ENCODE measurements at places on chromosomes 7 and 10. TPM values are rescaled to one million over a fixed set of nuclear protein-coding genes. Genes with fewer than 3 reads are reported as not detected.

GRCh38 chr7:77975672-77976480 is 177.3 kb downstream of the PHTF2 start:
- H3K4me1 ChIP-seq, result no peaks in the 10 kb centered on the region
- no peaks in the 10 kb centered on the region for H3K36me3 ChIP-seq
- H3K27me3 ChIP-seq, result no peaks in the 10 kb centered on the region

The GIMAP5 gene
- 35.0 TPM for polyA plus RNA-seq

The TMEM270 gene
- not detected for polyA plus RNA-seq

DNA sequence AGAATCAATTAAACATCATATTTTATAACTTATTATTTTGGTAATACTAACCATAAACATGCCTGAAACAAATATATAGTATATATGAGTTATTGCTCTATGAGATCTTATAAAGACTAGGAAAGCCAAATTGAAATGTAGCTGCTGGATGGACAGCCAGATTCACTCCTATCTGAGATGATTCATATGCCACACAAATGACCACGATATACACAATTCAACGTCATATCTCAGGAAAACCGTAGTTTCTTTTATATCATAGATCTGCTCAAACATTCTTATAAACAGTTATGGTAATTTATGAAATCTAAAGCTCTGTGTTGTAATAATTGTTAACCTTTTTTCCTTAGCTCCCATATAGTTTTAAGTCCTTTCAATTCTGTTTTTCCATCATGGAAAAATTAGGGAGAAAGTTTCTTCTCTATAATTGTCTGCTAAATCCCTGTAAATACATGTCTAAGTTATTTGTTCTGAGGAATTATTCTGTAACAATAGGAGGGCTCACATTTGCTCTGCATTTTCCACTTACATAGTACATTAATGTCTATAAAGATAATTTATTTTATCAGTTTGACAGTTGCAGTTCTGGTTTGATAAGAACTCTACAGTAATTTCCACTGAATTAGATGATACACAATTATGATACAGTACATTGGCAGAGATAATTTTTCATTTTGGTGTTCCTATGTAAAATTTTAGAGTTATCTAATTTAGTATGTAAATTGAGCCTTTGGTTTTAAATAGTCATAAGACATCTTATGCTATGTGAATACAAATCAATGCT is 42.7 kb downstream of the GNAT3 start:
- no peaks in the 10 kb centered on the region for H3K27me3 ChIP-seq
- DNase-seq, result no peak
- no peak overlapping the region for H3K4me3 ChIP-seq
- no peaks in the 10 kb centered on the region for H3K4me1 ChIP-seq
- H3K36me3 ChIP-seq, result no peaks in the 10 kb centered on the region
- no peak overlapping the region for H3K27ac ChIP-seq

GRCh38 chr7:73893342-73894101 is 32.6 kb downstream of the TMEM270 start:
- peak overlapping the region; percentile 46 for H3K27ac ChIP-seq
- no peak overlapping the region for H3K4me3 ChIP-seq
- no peaks in the 10 kb centered on the region for H3K36me3 ChIP-seq
- no peaks in the 10 kb centered on the region for H3K27me3 ChIP-seq
- DNase-seq, result peak; percentile 83
- peaks cover 13% of the 10 kb centered on the region for H3K4me1 ChIP-seq

DNA sequence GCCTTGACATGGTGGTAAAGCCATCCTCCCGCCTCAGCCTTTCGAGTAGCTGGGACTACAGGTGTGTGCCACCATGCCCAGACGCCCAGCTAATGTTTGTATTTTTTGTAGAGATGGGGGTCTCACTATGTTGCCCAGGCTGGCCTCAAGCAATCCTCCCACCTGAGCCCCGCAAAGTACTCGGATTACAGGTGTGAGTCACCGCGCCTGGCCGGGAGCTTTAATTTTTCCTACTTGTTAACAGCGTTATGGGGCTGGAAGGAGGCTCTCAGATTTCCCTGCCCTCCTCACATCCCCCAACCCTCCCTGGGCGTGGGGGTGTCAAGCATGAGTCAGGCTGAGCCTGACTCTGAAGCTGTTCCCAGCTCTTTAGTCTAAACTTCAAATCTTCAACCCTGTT is 8.3 kb downstream of the ALKBH4 start:
- no peak overlapping the region for H3K27ac ChIP-seq
- H3K36me3 ChIP-seq, result no peaks in the 10 kb centered on the region
- H3K4me1 ChIP-seq, result no peaks in the 10 kb centered on the region

- no peak overlapping the region for H3K4me3 ChIP-seq
- H3K27ac ChIP-seq, result peak overlapping the region; percentile 61
- no peaks in the 10 kb centered on the region for H3K27me3 ChIP-seq
- H3K36me3 ChIP-seq, result no peaks in the 10 kb centered on the region
- no peak for DNase-seq
- no peaks in the 10 kb centered on the region for H3K4me1 ChIP-seq
These were observed 14.8 kb downstream of the KIF5B start for GRCh38 chr10:32041290-32042028.

The EVX1 gene
- polyA plus RNA-seq, result not detected

- no peak overlapping the region for H3K27ac ChIP-seq
- no peaks in the 10 kb centered on the region for H3K36me3 ChIP-seq
- no peak for DNase-seq
- H3K4me3 ChIP-seq, result no peak overlapping the region
- no peaks in the 10 kb centered on the region for H3K27me3 ChIP-seq
- peaks cover 86% of the 10 kb centered on the region for H3K4me1 ChIP-seq
These were observed 8.6 kb upstream of the SUN1 start for GRCh38 chr7:823649-824048.

GRCh38 chr7:106060394-106060920 is 51.7 kb downstream of the SYPL1 start:
- no peaks in the 10 kb centered on the region for H3K36me3 ChIP-seq
- DNase-seq, result no peak
- peaks cover 24% of the 10 kb centered on the region for H3K4me1 ChIP-seq

The TSPAN33 gene
- polyA plus RNA-seq, result 2.8 TPM

GRCh38 chr10:64659311-64659710 is 1138.1 kb downstream of the REEP3 start:
- DNase-seq, result no peak
- no peaks in the 10 kb centered on the region for H3K27me3 ChIP-seq
- no peaks in the 10 kb centered on the region for H3K4me1 ChIP-seq
- no peak overlapping the region for H3K4me3 ChIP-seq
- H3K27ac ChIP-seq, result no peak overlapping the region

The CPED1 gene
- polyA plus RNA-seq, result 4.0 TPM

DNA sequence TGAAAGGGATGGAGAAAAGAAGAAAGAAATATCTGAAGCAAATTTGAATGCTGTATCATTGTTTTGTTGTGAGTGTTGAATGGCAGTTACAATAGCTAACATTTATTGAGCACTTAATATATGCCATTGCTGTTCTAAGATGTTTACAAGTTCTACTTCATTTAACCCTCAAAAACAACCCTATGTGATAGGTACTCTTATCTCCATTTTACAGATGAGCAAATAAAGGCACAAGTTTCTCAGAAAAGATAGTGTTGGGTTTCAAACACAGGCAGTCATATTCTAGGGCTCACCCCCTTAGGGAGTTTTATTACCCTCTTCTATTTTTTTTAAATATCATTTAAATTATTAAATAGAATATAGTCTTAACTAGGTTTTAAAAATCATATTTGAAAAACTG is 8.3 kb upstream of the ELAPOR2 start:
- H3K4me1 ChIP-seq, result no peaks in the 10 kb centered on the region
- DNase-seq, result no peak
- H3K27me3 ChIP-seq, result no peaks in the 10 kb centered on the region
- H3K4me3 ChIP-seq, result no peak overlapping the region
- H3K27ac ChIP-seq, result no peak overlapping the region

GRCh38 chr10:101969412-101969922 is 86.5 kb downstream of the ARMH3 start:
- no peaks in the 10 kb centered on the region for H3K27me3 ChIP-seq
- peak overlapping the region; percentile 63 for H3K27ac ChIP-seq
- peaks cover 14% of the 10 kb centered on the region for H3K4me1 ChIP-seq
- H3K4me3 ChIP-seq, result no peak overlapping the region
- DNase-seq, result no peak

- H3K4me3 ChIP-seq, result no peak overlapping the region
- DNase-seq, result no peak
- H3K36me3 ChIP-seq, result peaks cover 45% of the 10 kb centered on the region
- H3K27me3 ChIP-seq, result no peaks in the 10 kb centered on the region
- H3K27ac ChIP-seq, result no peak overlapping the region
These were observed 160.6 kb downstream of the MLLT10 start for GRCh38 chr10:21694631-21695030.

- H3K4me3 ChIP-seq, result no peak overlapping the region
- no peaks in the 10 kb centered on the region for H3K36me3 ChIP-seq
- H3K27ac ChIP-seq, result no peak overlapping the region
These were observed 231.3 kb upstream of the KLF6 start for GRCh38 chr10:4016214-4016740.

GRCh38 chr10:62719061-62719460 is 85.5 kb upstream of the ADO start:
- H3K4me3 ChIP-seq, result no peak overlapping the region
- no peak overlapping the region for H3K27ac ChIP-seq
- H3K4me1 ChIP-seq, result no peaks in the 10 kb centered on the region
- no peaks in the 10 kb centered on the region for H3K36me3 ChIP-seq
- no peak for DNase-seq

DNA sequence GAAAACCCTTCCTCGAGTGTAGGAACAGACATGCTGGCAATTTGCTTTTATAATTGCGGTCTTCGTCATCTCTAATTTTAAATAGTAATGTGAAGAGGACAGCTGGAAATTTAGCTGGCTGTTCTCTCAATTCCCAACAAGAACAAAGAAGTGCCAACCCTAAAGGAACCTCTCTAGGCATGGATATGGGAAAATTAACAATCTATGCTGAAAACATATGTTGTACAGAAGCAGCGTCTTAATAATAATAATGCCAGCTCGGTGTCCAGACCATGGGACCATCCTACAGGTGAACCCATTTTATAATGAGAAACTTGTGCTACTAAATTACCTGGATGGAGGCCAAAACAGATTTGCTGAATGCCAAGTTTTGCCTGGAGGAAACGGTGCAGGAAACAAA is 641.4 kb upstream of the MGMT start:
- no peaks in the 10 kb centered on the region for H3K27me3 ChIP-seq
- no peaks in the 10 kb centered on the region for H3K36me3 ChIP-seq
- no peak overlapping the region for H3K4me3 ChIP-seq

GRCh38 chr10:80501381-80501912 is 36.3 kb upstream of the SH2D4B start:
- H3K27me3 ChIP-seq, result no peaks in the 10 kb centered on the region
- H3K4me3 ChIP-seq, result no peak overlapping the region
- peaks cover 100% of the 10 kb centered on the region for H3K4me1 ChIP-seq

GRCh38 chr10:35433851-35434426 is 97.6 kb downstream of the CCNY start:
- no peak overlapping the region for H3K27ac ChIP-seq
- peaks cover 17% of the 10 kb centered on the region for H3K4me1 ChIP-seq
- H3K4me3 ChIP-seq, result no peak overlapping the region
- DNase-seq, result no peak
- H3K27me3 ChIP-seq, result no peaks in the 10 kb centered on the region
- H3K36me3 ChIP-seq, result no peaks in the 10 kb centered on the region

- DNase-seq, result no peak
- peaks cover 29% of the 10 kb centered on the region for H3K27me3 ChIP-seq
- no peaks in the 10 kb centered on the region for H3K4me1 ChIP-seq
- H3K4me3 ChIP-seq, result peak overlapping the region; percentile 19
- no peaks in the 10 kb centered on the region for H3K36me3 ChIP-seq
These were observed 100.6 kb downstream of the DYNC2I1 start for GRCh38 chr7:158956805-158957509.

- H3K4me3 ChIP-seq, result no peak overlapping the region
- H3K36me3 ChIP-seq, result no peaks in the 10 kb centered on the region
- no peak for DNase-seq
- H3K27ac ChIP-seq, result no peak overlapping the region
- no peaks in the 10 kb centered on the region for H3K27me3 ChIP-seq
These were observed 692.7 kb downstream of the MAGI2 start for GRCh38 chr7:78760620-78761355.

GRCh38 chr7:33157311-33157710 is 27.9 kb downstream of the BBS9 start:
- no peaks in the 10 kb centered on the region for H3K36me3 ChIP-seq
- DNase-seq, result no peak
- H3K27me3 ChIP-seq, result no peaks in the 10 kb centered on the region
- peak overlapping the region; percentile 73 for H3K27ac ChIP-seq
- no peak overlapping the region for H3K4me3 ChIP-seq

GRCh38 chr10:21406595-21407193 is 118.8 kb downstream of the SKIDA1 start:
- no peaks in the 10 kb centered on the region for H3K36me3 ChIP-seq
- H3K4me3 ChIP-seq, result no peak overlapping the region
- H3K27ac ChIP-seq, result no peak overlapping the region
- H3K4me1 ChIP-seq, result peaks cover 12% of the 10 kb centered on the region
- DNase-seq, result no peak

DNA sequence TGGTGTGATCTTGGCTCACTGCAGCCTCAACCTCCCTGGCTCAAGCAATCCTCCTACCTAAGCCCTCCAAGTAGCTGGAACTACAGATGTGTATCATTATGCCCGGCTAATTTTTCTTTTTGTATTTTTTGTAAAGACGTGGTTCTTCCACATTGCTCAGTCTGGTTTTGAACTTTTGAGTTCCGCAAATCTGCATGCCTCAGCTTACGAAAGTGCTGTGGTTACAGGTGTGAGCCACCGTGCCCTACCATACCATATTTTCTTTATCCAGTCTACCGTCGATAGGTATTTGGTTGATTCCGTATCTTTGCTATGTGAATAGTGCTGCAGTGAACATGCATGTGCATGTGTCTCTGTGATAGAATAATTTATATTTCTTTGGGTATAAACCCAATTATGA is 6.5 kb downstream of the ZNF107 start:
- H3K27ac ChIP-seq, result no peak overlapping the region
- no peaks in the 10 kb centered on the region for H3K27me3 ChIP-seq
- H3K36me3 ChIP-seq, result no peaks in the 10 kb centered on the region
- no peak overlapping the region for H3K4me3 ChIP-seq

DNA sequence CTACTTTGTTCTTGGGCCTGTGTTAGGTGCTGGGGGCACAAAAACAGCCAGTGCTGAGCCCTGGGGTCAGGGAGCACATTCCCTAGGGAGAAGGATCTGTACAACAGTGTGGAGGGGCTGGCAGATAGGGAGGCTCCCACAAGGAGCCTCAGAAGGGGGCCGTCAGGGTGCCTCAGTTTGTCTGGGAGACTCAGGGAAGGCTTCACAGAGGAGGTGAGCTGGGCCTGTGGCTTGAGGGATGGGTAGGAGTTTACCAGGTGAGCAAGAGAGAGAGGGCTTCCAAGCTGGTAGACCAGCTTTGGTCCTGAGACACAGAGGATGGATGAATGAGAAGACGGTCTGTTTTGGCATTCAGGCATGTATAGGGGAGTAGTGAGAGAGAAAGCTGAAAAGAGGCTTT is 52.1 kb downstream of the CAMK1D start:
- DNase-seq, result no peak
- no peak overlapping the region for H3K4me3 ChIP-seq
- H3K27ac ChIP-seq, result no peak overlapping the region
- no peaks in the 10 kb centered on the region for H3K36me3 ChIP-seq
- H3K4me1 ChIP-seq, result no peaks in the 10 kb centered on the region

DNA sequence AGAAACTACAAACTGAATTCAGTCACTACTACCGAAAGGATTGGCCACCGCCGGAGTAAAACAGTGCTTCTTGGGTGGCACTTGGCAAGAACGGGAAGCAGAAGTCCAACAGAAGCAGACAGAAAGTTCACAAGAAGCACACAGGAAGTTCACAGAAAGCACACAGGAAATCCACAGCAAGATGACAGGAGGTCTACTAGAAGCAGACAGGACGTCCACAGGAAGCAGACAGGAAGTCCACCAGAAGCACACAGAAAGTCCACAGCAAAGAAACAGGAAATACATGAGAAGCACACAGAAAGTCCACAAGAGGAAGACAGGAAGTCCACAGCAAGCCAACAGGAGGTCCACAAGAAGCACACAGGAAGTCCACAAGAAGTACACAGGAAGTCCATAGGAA is 399.2 kb upstream of the AUTS2 start:
- no peaks in the 10 kb centered on the region for H3K4me1 ChIP-seq
- H3K4me3 ChIP-seq, result no peak overlapping the region
- H3K36me3 ChIP-seq, result no peaks in the 10 kb centered on the region
